Stimulated activated CD8-positive, alpha-beta memory T cell treated with anti-CD3 and anti-CD28 coated beads, Interleukin-4, amount 100 ng/mL, for 24 hours (primary cell): ENCODE measurements at places on chromosomes 13 and 19.
A peak's percentile ranks its signal among the peaks of the same experiment; 100 is the strongest.

DNA sequence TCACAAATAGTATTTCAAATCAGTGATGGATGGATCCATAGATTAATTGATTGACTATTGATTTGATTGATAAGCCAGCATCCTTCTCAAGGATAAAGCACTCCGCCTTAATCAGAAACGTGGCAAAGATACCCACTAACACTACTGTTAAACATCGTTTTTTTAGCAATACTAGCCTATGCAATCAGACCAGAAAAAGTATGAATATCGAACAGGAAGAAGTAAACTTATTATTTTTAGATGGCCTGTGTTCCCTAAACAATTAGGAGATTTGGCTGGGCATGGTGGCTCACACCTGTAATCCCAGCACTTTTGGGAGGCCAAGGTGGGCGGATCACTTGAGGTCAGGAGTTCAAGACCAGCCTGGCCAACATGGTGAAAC lies 49.5 kb downstream of the MYH14 start:
- no peak for DNase-seq

GRCh38 chr13:67146523-67147130 lies 83.5 kb downstream of the PCDH9 start:
- no peak for DNase-seq

- no peak for DNase-seq
Observed at GRCh38 chr13:95954266-95954665, 98.9 kb downstream of the UGGT2 start.

DNA sequence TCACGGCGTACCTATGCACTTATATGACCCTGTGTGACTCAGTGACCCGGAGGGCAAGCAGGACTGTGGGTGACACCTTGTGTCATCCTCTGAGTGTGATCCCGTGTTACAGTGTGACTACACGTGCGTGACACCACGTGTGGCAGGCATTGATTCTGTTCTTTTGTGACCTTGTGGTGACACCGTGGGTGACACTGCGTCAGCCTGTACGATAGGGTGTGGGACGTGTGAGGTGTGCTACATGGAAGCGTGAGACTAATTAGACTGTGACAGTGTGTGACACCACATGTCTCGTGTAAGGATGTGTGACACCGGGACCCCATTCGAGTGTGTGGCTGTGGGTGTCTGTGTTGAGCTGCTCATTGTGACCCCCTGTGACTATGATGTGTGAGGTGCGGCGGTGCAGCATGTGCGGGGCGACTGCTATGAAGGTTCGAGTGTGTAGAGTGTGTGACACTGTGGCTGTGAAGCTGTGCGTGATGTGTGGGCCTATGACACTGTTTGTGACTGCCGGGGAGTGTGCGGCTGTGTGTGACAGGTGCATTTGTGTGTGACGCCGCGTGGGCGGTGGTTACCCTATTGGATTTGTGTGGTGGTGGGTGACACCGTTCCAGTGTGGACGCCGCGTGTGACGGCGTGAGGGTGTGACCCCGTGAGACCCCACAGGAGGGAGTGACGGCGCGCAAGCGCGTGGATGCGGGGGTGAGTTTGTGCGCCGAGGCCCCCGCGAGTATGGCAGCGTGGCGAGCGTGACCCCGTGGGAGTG lies 399 bp upstream of the SPTBN4 start:
- peak; percentile 54 for DNase-seq

DNA sequence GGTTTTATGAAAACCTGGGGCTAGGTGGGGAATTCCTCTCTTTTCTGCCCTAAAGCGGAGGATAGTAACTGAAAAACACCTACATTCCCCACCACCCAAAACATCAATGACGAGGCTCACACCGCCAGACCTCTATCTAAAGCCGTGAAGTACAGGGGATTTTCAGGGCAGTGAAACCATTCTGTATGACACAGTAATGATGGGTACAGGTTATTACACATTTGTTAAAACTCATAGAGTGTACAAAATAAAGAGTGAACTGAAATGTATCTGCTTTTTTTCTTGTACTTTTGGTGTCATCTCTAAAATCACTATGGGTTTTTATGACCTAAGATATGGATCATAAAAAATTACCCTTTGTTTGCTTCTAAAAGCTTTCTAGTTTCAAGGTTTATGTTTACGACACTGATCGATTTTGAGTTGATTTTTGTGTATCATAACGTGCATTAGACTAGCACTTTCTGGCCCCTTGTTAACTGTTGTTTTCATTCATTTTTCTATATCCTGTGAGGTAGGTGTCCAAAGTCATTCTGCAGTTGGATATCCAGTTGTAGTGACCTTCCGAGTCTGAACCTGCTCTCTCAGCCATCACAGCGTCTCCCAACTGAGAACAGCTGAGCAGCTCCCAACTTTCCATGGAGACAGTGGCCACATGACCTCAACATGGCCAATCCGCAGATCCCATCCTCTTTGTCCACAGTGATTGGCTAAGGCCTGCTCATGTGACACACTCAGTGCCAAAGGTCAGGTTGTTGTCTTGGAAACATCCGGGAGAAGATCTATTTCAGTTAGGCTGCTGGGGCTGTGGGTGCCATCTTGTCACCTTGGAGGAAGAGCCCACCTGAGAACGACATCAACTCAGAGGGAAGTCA lies 10.3 kb downstream of the MBD3L2B start:
- DNase-seq, result no peak

DNA sequence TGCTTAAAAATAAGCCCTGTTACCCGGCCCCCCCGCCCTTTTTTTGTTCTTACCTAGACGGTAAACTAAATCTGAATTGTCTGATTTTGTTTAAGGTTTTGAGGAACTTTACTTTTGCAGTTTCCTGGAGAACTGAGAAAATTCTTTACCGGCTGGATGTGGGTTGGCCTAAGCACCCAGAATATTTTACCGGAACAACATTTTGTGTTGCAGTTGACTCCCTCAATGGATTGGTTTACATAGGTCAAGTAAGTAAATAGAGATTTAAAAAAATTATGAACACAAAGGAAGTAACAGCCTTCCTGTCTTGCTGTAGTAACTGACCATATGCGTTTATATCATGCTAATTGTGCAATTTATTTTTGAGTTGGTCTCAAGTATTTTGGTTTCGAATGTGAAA lies 785 bp downstream of the NHLRC3 start:
- no peak for DNase-seq

DNA sequence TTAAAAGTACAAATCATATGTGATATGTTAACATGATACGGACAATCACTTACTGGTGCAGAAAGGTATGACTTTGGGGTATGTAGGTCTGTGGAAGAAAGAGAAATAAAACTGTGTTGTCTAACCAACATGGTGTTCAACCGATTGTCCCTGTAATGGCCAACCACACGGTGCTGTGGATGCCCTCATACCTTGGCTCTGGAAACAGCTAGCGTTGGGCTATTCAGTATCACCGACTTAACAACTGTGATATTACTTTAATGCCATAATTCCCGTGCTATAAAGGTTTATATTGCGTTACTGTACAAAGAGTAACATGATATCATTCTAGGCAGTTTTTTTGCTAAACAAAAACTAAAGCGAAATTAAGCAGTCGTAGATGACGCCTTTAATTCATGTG lies 448.3 kb downstream of the EFNB2 start:
- DNase-seq, result no peak

DNA sequence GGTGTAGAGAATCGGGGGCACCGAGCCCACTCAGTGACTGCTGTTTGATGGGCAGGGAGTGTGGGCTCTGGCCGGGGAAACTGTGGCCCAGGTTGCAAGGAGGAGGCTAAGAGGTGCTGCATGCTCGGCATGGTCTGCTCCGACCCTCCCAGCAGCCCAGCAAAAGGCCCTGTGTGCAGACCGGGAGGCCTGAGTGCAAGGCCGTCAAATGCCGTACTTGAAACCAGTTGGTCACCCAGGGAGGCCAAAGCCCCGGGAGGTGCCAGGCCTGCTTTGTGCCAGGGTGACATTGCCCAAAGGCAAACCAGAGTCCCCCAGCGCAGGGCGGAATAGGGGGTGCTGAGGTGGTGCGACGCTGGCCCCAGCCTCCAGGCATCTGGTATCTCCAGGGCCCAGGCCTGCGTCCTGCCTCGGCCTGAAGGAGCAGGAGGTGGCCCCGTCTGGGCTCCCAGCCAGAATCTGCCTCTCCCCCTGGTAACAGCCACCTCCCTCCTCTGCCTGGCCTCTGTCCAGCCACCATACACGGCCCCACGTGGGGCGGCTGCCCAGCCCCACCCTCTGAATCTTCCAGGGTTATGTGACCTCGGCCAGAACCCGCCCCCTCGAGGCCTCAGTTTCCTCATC lies 4.0 kb downstream of the PIK3R2 start:
- DNase-seq, result no peak

DNA sequence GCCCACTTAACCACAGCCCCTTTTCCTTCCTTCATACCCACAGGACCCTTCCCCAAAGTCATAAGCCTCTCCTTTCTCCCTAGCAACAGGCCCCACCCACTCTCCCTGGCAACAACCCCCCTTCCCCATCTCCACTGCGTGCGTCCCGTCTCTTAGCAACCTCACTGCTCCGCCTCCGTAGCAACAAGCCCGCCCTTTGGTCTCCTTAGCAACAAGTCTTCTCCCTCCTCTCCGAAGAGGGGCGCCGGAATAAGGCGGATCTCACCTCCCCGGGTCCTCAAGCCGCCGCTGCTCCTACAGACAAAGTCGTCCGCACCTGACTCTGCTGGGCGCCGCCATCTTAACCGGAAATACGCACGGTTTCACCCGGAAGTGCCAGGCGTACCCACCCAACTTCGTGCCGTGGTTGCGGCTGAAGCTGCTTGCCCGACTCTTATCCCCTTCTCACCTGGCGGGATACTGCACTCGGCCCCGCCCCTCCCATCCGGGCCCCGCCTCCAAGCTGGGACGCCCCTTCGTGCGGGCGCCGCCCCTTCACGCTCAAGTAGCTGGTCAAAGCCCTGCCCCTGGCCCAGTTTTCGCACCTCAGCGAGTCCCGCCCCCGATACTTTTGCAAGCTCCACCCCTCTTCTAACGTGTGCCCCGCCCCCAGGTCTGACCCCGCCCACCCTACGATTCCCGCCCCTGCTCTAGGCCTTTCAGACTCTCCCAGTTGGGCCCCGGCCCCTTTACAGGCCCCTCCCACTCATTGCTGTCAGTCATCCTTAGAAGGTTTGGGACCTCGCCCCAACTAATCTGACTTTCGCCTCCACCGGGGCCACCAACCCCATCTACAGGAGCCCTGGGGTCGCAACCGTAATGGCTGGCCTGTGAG lies at the start of gene HSPBP1:
Gene HSPBP1 (minus strand): TSS at position 341 of the 874 bp plus-strand sequence. CDS start 502 bp downstream, outside the sequence.
- peak; percentile 91 for DNase-seq

- no peak for DNase-seq
Observed at GRCh38 chr13:24233351-24233901, 72.9 kb downstream of the SPATA13 start.

- DNase-seq, result no peak
Observed at GRCh38 chr13:77430377-77430951, 103.6 kb upstream of the MYCBP2 start.

- no peak for DNase-seq
Observed at GRCh38 chr19:18406749-18407148, 9.3 kb upstream of the LRRC25 start.

DNA sequence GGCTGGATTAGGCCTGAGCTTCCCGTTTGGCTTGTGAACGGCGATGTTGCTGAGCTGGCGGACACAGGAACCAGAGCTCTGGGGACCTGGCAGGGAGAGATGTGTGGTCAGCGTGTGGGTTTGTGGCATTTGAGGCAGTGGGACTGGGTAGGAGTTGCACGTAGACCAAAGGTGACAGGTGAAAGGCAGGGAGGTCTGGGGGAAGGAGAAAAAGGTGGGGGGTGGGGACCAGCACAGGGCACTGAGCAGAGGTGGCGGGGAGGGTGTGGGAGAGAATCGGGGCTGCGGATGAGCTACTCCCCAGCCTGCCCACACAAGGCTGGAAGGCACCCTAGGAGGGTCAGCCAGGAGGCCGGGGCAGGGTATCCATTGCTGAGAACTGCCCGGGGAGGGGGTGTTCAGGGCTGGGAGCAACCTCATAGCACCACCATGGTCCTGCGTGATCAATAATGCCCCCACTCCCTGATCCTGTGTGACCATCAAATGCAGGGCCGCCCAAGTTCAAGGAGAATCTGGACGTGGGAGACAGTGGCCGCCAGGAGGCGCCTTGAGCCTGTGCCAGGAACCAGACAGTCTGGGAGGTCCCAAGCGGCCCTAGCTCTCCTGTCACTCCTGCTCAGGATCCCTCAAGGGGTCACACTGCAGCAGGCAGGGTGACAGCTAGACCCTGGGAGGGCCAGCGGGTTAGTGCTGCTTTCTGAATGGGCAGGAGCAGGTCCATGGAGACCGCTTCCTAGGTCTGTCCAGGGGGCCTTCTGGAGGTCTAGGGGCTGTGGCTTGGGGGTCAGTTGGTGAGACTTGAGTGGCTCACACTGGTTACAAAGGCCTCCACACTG lies 12.8 kb upstream of the SELENOW start:
- peak; percentile 34 for DNase-seq

GRCh38 chr13:23381866-23382265 lies 51.6 kb downstream of the SACS start:
- no peak for DNase-seq

GRCh38 chr19:51382004-51382403 lies 5.8 kb downstream of the LIM2 start:
- no peak for DNase-seq

DNA sequence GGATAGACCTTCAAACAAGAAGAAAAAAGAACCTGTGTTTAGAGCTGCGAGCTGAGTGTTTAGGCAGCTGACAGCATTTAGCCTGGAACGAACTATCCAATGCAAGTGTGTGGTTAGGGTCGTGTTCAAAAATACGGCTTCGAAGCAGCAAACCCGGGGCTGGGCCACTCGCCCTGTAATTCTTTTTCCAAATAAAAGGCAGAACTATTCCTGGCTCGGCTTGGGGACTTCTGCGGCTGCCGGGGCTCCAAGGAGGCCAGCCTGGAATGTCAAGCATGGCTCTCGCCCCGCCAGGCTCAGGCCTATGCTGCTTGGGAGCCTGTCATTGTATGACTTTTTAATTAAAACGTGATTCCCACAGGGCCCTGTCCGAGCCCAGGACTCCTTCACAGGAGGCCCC lies 51.7 kb upstream of the KLF2 start:
- no peak for DNase-seq

DNA sequence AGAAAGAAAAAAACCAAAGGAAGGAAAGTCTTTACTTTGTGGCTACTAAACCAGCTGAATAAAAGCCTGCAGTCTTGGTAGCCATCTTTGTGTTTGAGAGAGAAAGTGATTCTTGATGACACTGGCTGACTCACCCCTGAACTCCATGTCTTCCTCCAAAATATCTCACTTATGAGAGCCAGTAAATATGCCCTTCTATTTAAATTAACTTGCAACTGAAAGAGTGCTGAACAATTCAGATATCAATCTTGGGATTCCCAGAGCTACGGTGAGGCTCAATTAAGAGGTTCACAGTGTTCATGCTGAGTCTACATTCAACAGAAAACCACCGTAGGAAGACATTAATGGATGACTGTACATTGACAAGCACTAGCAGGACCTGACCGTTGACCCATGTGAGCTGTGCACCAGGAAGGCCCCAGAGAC lies 57.9 kb downstream of the KCTD12 start:
- no peak for DNase-seq
